ENCODE measurements at places on chromosomes 11 and 22. TPM values are rescaled to one million over a fixed set of nuclear protein-coding genes. Genes with fewer than 3 reads are reported as not detected.
A peak's percentile ranks its signal among the peaks of the same experiment; 100 is the strongest.

DNA sequence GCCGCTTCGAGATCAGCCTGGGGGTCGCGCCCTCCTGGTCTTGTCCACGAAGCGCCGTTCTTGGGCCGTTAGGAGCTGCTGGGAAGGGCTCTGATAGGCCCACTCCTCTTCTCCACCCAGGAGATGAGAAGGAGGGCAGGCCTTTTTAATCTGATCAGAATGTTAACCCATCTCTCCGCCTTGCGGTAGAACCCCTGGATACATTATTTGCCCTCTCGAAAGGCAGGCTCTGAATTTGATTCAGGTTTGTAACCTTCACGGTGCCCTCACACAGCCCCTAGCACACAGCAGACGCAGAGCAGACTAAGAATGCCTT, at the start of gene CCDC83:
CCDC83 (plus strand) TSS at position 43 of the 316 bp plus-strand sequence. CDS start 9,741 bp downstream, outside the sequence.
- DNase-seq = no peak

Gene ZFTA
- total RNA-seq = 5.4 TPM

GRCh38 chr11:114449845-114450244, 10.6 kb downstream of the REXO2 start:
- no peak for DNase-seq

- no peak for DNase-seq
These were observed 10.7 kb downstream of the SERPINH1 start for GRCh38 chr11:75572744-75573143.

DNA sequence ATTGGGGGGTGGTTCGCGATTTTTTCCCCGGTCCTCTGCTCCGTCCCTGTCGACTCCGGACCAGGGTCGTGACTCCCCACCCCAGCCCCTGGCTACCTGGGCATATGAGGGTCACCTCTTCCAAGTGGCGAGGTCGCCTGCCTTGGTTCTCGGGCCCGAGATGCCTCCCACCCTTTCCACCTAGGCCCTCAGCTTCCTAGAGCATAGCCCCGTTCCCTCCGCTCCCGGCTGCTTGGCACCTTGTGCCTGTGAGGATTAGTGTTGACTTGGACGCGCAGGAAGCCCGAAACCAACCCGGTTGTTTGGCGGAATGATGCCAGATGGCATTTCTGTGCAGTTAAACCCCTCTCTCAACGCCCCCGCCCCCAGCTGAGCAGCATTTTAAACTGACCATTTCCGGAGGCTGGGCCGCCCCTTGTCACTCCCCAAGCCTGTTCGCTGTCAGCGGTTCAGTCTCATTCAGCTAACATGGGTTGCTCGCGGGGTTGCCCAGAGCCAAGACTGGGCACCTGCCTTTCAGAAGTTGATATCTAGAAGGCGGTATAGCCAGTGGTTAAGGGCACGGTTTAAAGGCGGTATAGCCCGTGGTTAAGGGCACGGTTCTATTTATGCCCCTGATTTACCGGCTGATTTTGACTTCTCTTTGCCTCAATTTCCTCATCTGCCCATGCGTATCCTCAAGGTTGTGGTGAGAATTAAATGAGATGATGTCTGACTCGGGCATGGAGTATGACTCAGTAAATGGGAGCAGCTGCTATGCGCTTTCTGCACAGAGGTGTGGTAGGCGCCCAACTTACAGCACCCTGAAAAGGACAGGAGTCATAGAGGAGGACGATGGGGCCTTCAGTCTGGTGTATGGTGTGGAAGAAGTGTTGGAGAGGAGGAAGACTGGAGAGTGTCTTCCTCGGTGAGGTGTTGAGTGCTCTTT, 639 bp downstream of the INCENP start:
- peak; percentile 43 for DNase-seq

GRCh38 chr22:37760152-37760551, 47.6 kb upstream of the GCAT start:
- DNase-seq = no peak

DNA sequence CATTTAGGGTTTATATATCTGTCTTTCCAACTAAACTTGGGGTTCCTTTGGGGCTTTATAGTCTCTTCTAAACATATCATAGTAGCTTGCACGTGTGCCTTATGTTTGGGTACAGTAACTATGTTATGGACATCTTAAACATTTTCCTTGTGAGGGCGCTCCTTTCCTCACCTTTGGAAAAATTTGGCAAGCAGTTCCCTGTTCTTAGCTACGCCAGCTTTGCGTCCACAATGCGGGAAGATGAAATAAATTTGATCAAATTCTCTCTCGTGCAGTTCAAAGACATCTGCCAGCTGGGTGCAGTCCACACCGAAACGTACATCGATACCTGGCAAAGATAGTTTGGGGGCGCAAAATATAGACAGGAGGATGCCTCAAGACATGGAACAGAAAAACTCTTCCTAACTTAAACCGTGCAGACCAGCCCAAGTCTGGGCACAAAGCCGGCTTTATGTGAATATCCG, 548 bp downstream of the FDXACB1 start:
- no peak for DNase-seq

All from foreskin keratinocyte (primary cell).